Stimulated activated CD8-positive, alpha-beta memory T cell treated with anti-CD3 and anti-CD28 coated beads, Interleukin-7, amount 100 ng/mL, for 48 hours (primary cell): ENCODE measurements at places on chromosomes 1 and 21.

- no peak for DNase-seq
Observed at GRCh38 chr21:32414579-32415358, 2.3 kb downstream of the EVA1C start.

DNA sequence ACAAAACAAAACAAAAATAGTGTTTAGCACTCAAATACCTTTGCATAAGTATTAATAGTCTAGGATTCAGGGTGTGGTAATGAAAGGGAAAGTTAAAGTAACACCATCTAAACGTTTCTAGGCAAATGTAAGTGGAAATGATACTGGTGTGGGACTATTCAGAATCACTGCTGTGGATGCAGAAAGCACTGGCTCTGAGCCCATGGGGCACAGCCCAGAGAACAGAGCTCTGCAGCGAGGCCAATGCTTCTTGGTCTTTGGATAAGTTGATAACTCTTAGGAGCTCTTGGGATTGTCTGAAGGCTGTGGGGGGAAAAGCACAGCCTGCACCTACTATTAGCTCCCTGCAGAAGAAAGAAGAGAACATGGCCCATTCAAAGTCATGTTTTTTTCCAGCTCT lies 21.4 kb upstream of the DNM3 start:
- DNase-seq: no peak

GRCh38 chr1:201468844-201469644 lies at the start of gene PHLDA3:
Gene PHLDA3 (minus strand): TSS chr1:201469188. CDS start chr1:201468786, 402 bp downstream.
- no peak for DNase-seq

GRCh38 chr1:182235952-182236650 lies 155.5 kb downstream of the GLUL start:
- no peak for DNase-seq

DNA sequence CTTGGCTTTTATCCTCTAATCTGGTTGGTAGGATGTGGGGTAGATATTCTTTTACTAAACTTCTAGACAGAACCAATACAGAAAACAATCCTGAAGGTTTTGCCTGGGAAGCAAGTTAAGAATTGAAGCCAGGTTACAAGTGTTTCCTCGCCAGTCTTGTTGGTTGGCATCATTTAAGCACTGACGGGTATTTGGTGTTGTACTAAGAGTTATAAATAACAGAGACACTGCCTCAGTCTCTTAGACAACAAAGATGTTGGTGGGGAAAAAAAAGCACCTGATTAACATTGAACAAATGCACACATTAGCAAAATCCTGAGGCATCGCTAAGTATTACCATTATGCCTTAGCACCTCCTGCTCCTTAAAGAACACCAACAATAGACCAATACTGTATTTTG lies 272.2 kb downstream of the BRINP2 start:
- DNase-seq: no peak

GRCh38 chr1:20087668-20088067 lies 17.7 kb downstream of the PLA2G5 start:
- DNase-seq: no peak

GRCh38 chr1:200733907-200734306 lies 4.8 kb upstream of the CAMSAP2 start:
- peak; percentile 47 for DNase-seq

DNA sequence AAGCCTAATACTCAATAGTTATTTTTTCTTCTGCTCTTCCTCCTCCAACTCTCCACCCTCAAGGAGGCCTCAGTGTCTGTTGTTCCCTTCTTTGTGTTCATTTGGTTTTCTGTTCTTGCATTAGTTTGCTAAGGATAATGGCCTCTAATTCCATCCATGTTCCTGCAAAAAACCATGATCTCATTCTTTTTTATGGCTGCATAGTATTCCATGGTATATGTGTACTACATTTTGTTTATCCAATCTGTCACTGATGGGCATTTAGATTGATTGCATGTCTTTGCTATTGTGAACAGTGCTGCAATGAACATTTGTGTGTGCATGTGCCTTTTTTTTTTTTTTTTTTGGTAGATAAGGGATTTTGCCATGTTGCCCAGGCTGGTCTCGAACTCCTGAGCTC lies 6.7 kb downstream of the CENPF start:
- no peak for DNase-seq

DNA sequence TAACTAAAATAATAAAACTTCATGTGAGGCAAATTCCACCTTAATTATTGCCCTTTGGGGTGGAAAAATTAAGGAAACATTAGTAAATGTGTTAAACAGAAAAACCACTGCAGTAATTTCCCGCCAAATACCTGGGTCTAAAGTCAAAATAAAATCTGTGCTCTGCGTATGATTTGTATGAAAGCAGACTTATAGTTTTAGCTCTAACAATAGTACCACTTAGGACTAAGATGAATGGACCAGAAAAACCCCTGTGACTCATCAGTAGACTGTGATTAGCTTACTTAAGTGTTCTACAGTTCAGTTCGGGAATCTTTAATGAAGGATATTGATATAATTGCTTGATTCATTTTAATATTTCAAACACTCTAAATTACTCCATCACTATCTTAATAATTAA lies 23.3 kb upstream of the C1orf105 start:
- DNase-seq: no peak

GRCh38 chr21:22871692-22872091 lies 1873.5 kb downstream of the NCAM2 start:
- DNase-seq: no peak

DNA sequence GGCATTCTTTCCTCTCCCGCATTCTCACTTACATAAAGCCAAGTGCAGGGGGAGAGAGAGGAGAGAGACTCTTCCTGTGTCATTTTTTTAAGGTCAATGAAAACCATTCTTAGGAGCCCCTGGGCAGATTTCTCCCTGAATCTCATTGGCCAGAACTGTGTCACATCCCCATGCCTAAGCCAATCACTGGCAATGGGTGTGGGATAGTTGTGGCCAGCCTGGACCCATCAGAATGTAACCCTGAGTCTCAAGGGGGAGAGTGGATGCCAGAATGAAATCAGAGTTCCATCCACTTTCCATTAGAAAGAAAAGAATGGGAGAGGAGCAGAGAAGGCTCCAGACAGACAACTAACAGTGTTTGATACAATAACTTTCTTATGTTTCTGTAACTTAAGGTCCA lies 31.2 kb upstream of the COQ8A start:
- DNase-seq: no peak

GRCh38 chr1:26084844-26085243 lies 17.4 kb upstream of the TRIM63 start:
- no peak for DNase-seq

- DNase-seq: peak; percentile 65
Observed at GRCh38 chr1:154342836-154343472, 17.6 kb downstream of the ATP8B2 start.

DNA sequence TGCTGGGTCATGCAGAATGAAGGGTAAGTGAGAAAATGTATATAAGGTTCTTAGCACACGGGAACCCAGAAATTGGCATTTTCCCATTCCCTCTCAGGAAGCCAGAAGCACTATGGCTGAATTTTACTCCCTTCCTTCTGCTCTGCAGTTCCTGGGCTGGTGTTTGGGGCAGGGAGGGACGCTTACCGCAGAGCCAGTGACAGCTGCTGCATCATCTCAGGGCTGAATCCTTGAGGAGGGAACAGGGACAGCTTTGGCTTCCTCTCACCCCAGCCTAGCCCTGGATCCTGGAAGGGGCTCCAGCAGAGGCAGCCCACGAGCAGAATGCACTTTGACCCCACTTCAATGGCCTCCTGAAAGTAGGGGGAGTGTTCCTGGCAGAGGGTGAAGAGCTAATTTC lies 12.0 kb downstream of the PLA2G2D start:
- no peak for DNase-seq

DNA sequence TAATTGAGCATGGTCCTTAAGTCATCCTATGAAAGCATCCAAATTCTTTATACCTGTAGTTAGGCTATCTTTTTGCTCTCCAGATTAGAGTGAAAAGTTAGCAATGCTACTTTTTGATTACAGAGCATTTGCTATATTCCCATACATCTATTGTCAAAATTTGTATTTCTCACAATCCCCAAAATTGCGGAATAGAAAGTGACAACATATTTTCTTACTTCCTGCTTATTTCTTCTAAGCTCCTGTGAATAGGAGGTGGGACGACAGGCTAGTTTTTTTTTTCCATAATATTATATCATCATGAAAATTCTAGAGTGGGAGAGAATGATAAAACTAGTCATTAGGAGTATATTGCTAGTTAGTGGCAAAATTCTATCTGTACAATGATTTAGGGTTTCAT lies 264.0 kb upstream of the DPYD start:
- no peak for DNase-seq

GRCh38 chr1:5889462-5889861 lies 102.8 kb downstream of the NPHP4 start:
- DNase-seq: no peak

- DNase-seq: no peak
Observed at GRCh38 chr1:228334954-228335353, 71.7 kb downstream of the TRIM11 start.

DNA sequence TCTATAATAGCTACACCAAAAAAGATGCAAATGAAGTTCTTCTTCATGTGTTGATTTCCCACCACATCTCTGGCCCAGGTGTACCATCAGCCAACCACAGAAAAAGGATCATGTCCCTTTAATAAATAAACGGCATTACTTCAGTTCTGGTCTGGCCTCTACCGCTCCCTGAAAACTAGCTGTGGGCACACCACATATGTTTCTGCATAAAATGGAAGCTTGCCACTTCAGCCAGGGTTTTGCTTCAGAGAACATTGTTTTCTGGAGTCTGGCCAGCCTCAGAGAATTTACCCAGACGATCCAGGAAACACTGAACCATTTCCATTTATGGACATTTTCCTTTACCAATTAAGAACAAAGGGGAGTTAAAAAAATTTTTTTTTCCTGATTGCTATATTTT lies 5.8 kb upstream of the LAMC2 start:
- DNase-seq: no peak

DNA sequence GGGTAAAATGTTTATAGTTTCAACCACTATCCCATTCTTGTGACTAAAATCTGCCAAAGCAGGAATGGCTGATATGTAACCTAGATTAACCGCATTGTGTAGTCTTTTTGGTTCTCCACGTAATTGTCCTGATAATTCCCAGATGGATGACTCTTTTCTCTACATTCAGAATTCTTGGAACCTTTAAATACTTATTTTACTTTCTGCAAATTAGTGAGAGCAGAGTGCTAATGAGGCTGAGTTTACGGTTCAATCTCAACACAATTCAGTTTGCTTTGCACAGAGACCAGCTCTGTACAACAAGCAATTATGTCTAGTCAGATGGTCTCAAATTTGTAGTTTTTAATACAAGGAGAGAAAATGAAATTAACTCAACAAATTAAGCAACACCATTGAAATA lies 9.1 kb downstream of the CRB1 start:
- DNase-seq: no peak

DNA sequence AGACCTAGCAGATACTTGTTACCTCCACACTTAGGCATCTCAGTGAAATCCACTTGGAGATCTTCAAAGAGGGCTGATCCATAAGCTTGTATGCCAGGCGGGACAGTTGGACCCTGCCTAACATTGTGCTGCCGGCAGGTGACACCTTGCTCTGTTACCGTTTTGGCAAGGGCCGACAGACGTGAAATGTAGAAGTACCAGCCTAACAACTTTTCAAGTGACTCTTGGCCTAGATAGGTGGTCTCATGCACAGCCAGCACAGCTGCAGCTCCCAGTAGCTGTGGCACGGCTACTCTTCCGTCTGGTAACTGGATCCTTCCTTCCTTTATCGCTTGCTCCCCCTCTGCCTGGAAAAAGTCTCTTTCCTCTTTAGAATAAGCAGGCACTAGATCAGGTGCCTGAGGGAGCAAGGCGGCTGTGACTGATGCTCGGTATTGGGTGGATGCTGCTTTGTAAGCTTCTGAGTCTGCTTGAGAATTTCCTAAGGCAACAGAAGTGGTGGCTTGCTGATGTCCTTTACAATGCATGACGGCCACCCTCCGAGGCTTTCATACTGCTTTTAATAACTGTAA lies 713.5 kb downstream of the AMY1C start:
- DNase-seq: no peak

DNA sequence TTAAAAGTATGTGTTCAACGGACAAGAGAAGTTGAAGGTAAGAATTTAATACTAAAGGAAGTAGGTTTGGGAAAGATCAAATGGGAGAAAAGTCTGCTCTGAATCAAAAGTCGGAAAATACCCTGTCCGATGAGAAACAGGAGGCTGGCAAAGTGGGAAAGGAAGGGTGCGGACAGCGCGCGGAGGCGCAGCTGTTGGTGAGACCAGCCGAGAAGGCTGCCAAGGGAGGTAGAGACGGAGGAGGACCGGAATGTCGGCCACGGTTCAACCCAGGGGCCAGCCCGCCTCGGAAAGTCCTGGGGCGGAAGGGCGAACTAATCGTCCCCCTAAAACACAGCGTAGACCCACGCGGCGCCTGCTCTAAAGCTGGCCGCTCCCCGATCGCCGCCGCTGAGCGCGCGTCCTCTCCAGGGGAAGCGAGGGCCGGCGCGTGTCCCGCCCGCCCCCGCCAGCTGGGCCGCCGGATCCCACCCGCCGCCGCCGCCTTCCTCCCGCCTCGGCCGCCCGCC lies 639 bp upstream of the SPATA1 start:
- DNase-seq: peak; percentile 11

GRCh38 chr1:89894210-89895201 lies 73.7 kb downstream of the LRRC8D start:
- no peak for DNase-seq

- DNase-seq: no peak
Observed at GRCh38 chr1:27609210-27609555, 5.2 kb upstream of the AHDC1 start.

GRCh38 chr1:155952505-155952890 lies 11.1 kb downstream of the RXFP4 start:
- DNase-seq: no peak

DNA sequence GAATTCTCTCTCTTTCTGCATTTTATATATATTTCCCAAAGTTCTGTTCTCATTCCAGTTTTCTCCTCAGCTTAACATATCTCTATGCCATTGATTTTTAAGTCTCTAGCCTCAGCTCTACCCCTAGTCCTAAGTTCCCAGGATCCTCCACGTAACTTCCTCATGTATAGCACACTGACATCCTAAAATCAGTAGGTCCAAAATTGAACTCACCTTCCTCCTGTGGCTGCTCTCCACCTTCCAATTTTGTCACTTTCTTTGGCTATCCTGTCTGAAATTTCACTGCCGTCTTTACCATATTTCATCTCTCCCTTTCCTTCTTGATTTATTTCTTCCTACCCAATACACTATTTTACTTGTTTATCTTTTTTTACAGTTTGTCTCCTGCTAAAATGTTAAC lies 1.5 kb downstream of the SLAMF6 start:
- DNase-seq: no peak

DNA sequence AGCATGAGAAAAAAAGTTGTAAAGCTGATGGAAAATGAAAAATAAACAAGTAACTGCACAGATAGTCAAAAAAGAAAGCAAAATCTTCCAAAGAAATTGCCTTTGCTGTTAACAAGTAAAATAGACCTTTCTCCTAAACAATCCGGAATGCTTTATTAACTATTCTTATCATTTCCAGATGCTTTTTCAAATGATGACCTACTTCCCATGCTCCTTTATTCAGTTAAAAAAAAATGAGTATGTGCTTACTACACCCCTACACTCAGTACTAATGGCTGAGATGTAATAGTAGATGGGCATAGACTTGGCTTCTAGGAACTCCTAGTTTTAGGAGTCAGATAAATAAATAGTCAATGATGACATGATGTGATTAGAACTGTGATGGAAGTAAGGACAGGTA lies 108.5 kb downstream of the NIBAN1 start:
- no peak for DNase-seq

GRCh38 chr1:243923292-243924171 lies 73.5 kb upstream of the AKT3 start:
- DNase-seq: no peak

- no peak for DNase-seq
Observed at GRCh38 chr1:156430303-156430702, 61.3 kb downstream of the RHBG start.
